Activated naive CD8-positive, alpha-beta T cell treated with anti-CD3 and anti-CD28 coated beads for 36 hours (primary cell): ENCODE measurements at places on chromosomes 6 and 20.

DNA sequence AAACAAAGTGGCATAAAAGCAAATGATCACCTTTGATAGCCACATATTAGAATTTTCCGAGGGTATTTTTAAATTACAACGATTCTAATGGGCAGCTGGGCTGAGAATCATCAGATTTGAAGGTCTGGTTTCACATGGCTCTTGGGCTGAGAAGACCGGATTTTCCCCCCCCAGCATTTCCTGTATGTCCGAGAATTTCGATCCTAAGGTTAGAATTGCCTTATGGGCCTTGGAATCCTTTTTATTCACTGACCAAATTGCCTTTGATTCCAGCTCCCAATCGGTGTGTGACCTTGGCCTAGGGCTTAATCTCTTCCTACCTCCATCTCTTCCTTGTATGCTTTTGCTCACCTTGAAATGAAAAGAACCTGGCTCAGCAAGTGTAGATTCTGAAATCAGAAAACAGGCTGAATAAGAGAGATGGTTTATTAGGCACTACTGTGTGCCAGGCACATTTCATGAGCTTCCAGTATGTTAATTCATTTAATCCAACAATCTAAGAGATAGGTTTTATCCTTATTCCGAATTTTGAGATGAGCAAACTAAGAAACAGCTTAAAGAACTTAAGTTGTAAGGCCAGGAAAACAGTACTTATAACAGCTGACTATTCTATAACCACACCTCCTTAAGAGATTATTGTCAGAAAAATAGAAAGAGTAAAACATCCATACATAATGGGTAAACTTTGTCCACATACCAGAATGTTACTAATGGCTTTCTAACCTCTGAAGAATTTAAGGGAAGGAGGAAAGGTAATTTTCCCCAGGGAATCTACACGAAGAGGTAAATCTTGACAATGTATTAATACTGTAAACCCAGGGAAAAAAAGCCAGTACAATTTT lies 39.4 kb downstream of the HFE start:
- DNase-seq, result no peak

GRCh38 chr20:41309817-41310216 lies 7.7 kb downstream of the ZHX3 start:
- no peak for DNase-seq

DNA sequence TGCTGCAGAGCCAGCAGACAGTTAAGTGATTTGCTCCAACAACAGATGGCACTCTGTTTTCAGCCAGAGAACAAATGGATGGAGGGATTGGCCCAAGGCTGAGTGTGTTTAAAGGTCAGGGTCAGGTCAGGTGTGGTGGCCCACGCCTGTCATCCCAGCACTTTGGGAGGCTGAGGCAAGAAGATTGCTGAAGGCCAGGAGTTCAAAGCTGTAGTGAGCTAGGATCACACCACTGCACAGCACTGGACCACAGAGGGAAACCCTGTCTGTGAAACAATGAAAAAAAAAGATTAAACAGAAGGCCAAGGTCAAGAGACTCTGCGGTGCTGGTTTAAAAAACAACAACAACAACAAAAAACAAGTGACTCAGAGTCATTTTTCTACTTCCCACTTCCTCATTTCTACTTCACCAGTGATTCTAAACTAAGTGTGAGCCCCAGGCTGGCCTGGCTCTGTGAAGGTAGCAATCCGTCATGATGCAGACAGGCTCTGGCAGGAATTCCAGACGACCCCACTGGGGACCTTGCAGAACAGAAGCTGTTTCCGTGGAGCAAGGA lies 42.5 kb upstream of the ARMC2 start:
- DNase-seq, result no peak

- no peak for DNase-seq
These were observed 9.4 kb upstream of the POPDC3 start for GRCh38 chr6:105189026-105189820.

DNA sequence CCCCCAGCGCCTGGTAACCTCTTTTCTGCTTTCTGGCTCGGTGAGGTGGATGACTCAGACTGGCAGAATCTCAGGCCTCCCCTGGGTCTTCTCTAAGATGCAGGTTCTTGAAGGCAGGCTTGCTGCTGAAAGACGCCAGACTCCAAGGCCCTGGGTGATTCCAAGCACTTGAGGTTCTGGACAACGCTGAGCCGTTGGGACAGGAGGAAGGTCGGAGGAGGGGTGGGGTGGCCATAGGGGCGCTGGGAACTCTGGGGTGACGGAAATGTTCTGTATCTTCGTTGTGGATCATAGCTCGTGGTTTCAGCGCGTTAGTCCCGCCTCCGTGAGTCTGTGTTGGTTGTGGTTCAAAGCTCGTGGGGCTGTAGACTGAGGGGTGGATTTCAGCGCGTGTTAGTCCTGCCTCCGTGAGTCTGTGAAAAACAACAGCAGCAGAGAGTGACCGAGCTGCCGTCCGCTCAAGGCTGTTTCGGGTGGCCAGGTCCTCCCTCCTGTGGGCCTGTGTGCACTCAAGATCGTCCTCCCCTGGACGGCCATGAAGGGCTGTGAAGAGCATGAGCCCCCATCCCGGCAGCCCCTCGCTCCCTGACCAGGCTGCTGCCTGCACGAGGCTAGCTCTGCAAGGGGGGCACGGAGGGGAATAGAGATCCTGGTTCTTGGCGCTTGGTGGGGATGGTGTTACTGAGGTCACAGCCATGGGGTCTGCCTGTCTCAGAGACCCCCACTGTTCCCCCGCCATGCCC lies 7.7 kb downstream of the NTSR1 start:
- DNase-seq, result no peak
